Sciatic nerve (tissue), 2 donors: ENCODE measurements at places on chromosomes 5 and 9. TPM values are rescaled to one million over a fixed set of nuclear protein-coding genes. Genes with fewer than 3 reads are reported as not detected.

The DIAPH1 gene
- 92.5 TPM for total RNA-seq

DNA sequence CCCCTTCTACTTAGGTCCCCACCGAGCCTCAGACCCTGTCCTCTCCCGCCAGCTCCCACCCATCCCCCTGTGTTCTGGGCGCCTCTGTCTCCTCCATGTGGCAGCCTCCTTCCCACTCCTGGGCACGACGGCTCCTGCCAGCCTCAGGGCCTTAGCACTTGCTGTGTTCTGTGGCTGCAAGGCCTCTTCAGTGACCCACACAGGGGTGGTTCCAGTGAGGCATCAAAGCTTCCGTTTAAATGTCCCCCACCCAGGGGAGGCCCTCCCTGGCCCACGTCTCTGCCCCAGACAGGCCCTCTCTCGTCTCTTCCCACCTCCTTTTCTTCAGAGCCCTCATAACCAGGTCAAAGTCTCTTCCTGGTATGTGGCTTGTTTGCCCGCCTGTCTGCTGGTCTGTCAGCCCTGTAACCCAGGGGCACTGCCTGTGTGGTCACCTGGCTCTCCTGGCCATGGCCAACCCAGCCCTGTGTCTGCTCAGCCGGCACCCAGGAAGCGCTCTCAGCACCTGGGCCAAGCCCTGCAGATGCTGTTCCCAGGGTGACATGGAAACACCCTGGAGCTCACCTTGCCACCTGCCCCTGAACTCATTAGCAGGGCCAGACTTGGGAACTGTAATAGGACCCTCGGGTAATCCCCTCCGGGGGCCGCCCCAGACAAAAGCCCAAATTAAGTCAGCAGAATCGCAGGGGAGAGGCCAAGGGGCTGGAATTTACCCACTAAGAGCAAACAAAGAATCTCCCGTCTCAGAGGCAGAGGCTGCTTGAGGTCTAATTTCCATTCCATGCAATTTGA lies 33.7 kb downstream of the LHX3 start:
- no peak for DNase-seq

DNA sequence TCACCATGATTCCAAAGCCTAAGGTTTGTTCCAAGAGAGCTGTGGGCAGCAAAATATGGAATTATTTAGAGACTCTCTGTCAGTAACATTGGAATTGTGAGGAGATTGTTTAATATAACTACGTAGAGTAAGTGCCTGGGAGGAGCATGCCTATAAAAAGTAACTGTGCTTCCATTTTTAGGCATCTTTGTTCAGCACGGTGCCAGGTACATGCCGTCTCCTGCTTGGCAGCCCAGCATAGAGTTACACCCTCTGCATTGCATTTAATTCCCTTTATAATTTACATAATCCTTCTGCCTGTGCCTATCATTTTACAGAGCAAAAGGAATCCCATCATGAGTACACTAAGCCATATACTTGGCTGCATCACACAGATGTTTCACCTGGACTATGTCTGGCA lies 32.1 kb upstream of the ALDH1A1 start:
- no peak for DNase-seq

DNA sequence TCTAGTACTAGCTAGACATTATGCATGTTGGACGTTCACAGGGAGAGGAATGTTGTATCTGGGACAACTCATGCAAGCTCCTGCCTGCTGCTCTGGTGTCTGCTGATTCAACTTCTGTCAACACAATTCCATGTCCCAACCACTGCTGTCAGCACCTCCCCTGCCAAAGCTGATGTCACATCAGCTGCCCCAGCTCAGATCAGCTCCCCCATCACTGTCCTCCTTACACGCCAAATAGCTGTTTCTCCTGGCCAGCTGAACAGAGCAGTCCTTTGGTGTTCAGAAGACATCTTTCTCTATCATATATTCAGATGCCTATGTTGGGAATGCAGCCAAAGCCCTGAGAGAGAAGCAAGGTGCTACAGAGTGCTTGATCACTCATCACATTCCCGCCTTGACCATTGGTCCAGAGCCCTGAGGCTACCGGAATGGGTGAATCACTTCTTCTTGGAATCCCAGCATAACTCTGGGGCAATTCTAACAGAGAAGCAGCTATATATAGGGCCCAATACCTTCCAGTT lies 223.3 kb downstream of the SEC61B start:
- no peak for DNase-seq

DNA sequence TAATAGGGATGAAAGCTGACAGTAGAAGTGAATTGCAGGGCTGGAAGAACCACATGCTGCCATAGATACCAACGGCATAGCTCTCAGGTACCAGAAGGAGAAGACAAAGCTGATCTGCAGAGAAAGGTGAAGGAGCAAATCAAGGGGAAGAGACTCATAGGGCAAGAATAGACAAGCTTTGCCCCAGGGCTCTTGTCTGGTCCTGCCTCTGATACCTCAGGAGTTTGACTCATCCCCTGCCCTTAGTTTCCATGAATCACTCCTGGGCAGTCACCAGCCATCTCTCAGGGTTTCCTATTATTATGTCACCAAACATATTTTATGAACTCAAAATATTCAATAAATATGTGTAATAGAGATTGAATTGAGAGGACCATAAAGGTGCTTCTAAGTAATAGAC lies 800.9 kb downstream of the DNAH5 start:
- no peak for DNase-seq

GRCh38 chr5:39100301-39100850 lies 26.2 kb upstream of the RICTOR start:
- no peak for DNase-seq

GRCh38 chr9:121662891-121663580 lies 11.6 kb downstream of the DAB2IP start:
- DNase-seq, result no peak
